IMR-90 (cell line): ENCODE measurements at places on chromosomes 7 and 10. TPM values are rescaled to one million over a fixed set of nuclear protein-coding genes. Genes with fewer than 3 reads are reported as not detected.

The URGCP gene
- total RNA-seq = 24.4 and 25.5 TPM in 2 replicates

The HABP2 gene
- not detected in 2 replicates for total RNA-seq

The C7orf57 gene
- total RNA-seq = not detected in 2 replicates

The BTBD16 gene
- total RNA-seq = not detected in 2 replicates

The KEL gene
- not detected in 2 replicates for total RNA-seq

The NKX6-2 gene
- total RNA-seq = not detected in 2 replicates

The CLRN3 gene
- not detected in 2 replicates for total RNA-seq

The SPDYE2 gene
- total RNA-seq = not detected in 2 replicates

The ESYT2 gene
- 64.4 and 69.9 TPM in 2 replicates for total RNA-seq
